ENCODE measurements at places on chromosomes 2 and 18. TPM values are rescaled to one million over a fixed set of nuclear protein-coding genes. Genes with fewer than 3 reads are reported as not detected.

Gene SNED1
- 22.1 TPM for total RNA-seq

Gene SALL3
- not detected for total RNA-seq

Gene KIAA2012
- not detected for total RNA-seq

Gene EVA1A
- 59.7 TPM for total RNA-seq

All from endothelial cell of umbilical vein (primary cell).